ENCODE measurements at places on chromosomes 1 and 21. TPM values are rescaled to one million over a fixed set of nuclear protein-coding genes. Genes with fewer than 3 reads are reported as not detected.

Gene LCE2B
- not detected for total RNA-seq

- no peak for DNase-seq
- H3K27me3 ChIP-seq = no peaks in the 10 kb centered on the region
- H3K36me3 ChIP-seq = no peaks in the 10 kb centered on the region
- H3K4me1 ChIP-seq = no peaks in the 10 kb centered on the region
- H3K4me3 ChIP-seq = no peak overlapping the region
These were observed 180.1 kb upstream of the ESRRG start for GRCh38 chr1:216903382-216903740.

- H3K27me3 ChIP-seq = peaks cover 1% of the 10 kb centered on the region
- peak overlapping the region; percentile 55 for H3K27ac ChIP-seq
- peaks cover 62% of the 10 kb centered on the region for H3K4me1 ChIP-seq
These were observed 4.3 kb downstream of the RNF19B start for GRCh38 chr1:32960342-32960741.

DNA sequence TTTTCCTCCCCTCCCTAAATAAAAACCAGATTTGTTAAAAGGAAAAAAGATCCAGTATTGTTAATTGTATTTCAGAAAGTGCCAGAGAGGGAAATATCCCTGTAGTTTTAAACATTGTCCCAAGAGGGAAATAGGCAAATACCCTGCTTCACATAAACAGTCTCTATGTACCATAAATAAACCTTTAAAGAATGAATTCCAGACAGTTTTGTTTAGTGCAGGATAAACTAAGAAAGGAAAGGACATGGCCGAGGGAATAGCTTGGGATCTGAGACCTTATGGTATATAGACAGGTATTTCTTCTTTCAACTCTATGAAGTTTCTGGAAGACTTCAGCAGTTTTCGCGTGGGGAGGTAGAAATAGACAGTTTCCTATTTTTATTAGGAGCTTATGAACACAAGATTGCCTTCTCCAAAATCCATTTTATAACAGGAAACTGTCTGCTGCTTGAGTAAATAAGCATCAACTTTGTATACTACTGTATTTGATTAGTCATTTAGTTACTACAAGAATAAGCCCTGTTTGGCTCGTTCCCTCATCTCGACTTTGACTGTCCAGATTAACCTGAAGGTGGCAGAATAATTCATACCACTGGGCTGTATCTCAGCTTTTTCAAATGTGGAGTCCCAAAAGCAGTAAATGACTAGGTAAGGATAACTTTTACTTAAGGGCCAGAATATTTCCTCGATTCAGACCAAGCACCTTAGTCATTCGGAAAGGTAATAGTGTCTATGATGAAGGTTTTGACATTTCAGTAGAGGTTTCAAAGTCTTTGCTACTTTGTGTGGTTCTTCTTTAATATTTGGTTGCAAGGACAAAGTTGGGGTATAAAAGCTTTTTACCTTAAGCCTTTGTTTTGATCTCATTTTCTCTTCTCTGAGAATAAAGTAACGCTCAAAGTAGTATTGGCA is 177.5 kb downstream of the VPS13D start:
- H3K27ac ChIP-seq = no peak overlapping the region
- H3K4me3 ChIP-seq = no peak overlapping the region
- H3K4me1 ChIP-seq = peaks cover 26% of the 10 kb centered on the region
- peaks cover 55% of the 10 kb centered on the region for H3K36me3 ChIP-seq
- no peak for DNase-seq

DNA sequence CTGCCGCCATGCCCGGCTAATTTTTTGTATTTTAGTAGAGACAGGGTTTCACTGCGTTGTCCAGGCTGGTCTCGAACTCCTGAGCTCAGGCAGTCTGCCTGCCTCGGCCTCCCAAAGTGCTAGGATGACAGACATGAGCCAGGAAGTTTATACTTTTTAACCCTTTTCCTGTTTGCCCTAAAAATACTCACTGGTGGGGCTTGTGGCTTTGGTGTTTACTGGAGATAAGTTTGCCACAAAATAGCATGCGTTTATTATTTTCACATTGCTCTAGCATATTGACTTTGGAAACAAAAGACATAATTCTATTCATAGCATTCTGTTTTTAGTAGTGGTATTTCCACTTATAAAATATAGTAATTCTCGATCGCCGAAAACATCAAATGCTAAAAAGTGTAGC is 19.8 kb upstream of the GTF2B start:
- no peak for DNase-seq
- peaks cover 9% of the 10 kb centered on the region for H3K4me1 ChIP-seq
- H3K36me3 ChIP-seq = peaks cover 9% of the 10 kb centered on the region
